ENCODE measurements at places on chromosomes 2 and 18.

DNA sequence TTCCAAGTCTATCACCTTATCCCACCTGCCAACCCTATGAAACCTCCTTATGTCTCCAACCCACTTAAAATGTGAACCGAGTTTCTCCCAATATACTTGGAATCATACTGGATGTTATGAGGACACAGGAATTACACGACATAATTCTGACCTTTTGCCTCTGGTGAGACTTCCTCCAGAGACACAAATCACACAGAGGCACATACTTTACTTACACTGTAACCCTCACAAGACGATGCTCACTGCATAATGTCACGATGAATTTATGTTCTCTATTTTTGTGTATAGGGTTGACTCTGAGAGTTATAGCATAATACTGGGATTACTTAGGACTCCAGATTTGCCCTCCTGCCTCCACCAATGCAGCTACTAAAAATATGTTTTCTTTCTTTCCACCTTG is 28.0 kb upstream of the SETBP1 start:
- no peak for DNase-seq

DNA sequence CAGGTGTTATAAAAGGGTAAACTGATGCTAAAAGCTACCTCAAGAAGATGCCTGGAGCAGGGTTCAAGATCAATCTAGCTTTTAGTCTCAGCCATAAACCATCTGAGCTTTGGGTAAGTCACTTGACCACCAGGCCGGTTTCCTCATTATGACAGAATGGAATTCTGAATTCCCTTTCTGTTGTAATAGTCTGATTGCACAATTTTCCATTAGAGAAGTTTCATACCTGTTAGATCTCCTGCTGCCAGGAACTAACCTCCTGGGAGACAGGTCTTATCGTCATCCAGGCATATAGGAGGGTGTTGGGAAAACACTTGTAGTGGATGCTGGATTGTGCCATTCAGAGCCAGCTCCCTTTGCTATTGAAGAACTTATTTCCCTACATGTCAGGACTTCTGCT is 272.5 kb downstream of the TDRD15 start:
- DNase-seq = no peak

DNA sequence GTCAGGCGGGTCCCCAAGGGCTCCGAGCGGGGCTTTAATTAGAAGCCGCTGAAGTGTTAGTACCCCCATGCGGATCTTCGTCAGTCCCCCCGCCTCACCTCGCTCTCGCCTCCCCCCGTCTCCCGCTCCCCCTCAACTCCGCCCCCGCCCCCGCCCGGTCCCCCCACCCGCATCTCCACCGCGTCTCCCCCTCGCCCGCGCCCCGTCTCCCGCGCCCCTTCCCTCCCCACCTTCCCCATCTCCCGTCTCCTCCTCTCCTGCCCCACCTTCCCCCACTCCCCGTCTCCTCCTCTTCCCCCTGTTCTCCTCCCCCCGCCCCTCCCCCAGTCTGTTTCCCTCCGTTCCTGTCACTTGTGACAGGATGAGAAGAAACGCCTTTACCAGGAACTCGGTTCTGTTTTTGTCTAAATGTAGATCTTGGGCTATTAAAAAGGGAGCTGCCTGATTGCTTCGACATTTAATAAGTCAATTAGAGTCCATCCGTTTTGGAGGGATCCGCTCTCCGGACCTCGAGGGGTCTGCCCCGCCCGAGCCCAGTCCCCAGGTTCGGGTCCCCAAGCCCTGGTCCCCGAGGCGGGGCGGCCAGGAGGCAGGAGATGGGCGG is 969 bp upstream of the ALKAL2 start:
- DNase-seq = no peak

- no peak for DNase-seq
Measured at GRCh38 chr2:62569907-62570841, 64.2 kb upstream of the TMEM17 start.

DNA sequence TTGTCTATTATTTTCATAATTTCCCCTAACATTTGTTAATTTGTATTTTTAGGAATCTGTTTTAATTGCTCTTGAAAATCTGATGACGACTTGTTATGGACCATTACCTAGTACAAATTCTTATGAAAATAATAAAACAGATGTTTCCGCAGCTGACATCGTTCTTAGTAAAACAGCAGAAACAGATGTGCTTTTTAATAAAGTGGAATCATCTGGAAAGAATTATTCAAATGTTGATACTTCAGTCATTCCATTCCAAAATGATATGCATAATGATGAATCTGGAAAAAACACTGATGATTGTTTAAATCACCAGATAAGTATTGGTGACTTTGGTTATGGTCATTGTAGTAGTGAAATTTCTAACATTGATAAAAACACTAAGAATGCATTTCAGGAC is 69.9 kb downstream of the PMS1 start:
- no peak for DNase-seq

- no peak for DNase-seq
Measured at GRCh38 chr18:50956116-50956515, 11.7 kb upstream of the ELAC1 start.

GRCh38 chr2:111171337-111171930 is 50.7 kb downstream of the BCL2L11 start:
- no peak for DNase-seq

DNA sequence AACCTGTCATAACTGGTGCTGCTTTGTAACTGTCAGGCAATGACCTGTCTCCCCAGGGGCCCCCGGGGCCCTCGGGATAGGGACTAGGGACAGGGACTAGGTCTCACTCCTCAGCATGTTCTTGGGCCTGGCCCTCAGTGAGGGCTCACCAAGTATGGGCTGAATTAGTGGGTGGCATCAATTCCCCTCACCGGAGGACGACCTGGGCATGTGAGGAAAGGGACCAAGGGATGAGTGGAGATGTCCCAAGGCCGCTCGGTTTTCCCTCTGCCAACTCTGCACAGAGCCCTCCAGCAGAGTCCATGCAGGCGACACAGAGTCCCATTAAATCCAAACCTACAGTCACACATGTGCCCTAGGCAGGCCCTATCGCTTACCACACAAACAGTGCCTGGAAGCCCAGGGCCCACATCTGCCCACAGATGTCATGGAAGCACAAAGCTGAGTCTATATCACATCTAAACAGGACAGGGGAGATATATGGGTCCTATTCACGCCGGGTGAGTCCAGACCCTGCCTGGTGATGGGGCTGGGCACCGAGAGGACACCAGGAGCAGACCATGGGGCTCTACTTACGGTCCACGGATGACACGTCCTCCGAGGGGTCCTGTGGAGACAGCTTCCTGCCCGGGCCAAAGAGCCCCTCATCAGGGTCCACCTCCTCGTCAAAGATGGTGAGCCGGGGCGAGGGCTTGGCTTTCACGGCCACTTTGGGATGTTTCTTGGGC is 26.6 kb downstream of the HS1BP3 start:
- no peak for DNase-seq

- no peak for DNase-seq
Measured at GRCh38 chr2:121021685-121022084, 263.3 kb downstream of the TFCP2L1 start.

- DNase-seq = no peak
Measured at GRCh38 chr18:6569813-6570212, 155.1 kb upstream of the L3MBTL4 start.

GRCh38 chr2:29001806-29002205 is 20.7 kb downstream of the TOGARAM2 start:
- no peak for DNase-seq

DNA sequence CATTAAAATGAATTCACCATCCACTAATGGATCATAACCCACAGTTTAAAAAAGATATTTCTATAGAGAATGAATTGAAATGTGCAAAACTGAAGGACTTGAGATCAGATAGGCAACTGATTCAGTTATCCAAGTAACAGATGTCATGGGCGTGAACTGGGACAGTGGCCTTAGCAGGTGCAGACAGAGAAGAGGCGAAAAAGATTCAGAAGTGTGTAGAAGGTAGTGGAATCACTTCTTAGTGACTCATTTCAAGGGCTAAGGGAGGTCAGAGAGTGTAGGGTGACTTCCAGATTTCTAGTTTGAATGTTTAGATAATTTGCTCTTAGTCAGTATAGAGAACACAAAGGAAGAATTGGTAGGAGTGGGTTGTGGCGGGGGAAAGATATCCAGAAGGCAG is 79.7 kb downstream of the EHBP1 start:
- no peak for DNase-seq

- no peak for DNase-seq
Measured at GRCh38 chr2:202133200-202133908, 60.3 kb downstream of the KIAA2012 start.

GRCh38 chr18:32042337-32042736 is 23.7 kb downstream of the RNF125 start:
- DNase-seq = peak; percentile 15

DNA sequence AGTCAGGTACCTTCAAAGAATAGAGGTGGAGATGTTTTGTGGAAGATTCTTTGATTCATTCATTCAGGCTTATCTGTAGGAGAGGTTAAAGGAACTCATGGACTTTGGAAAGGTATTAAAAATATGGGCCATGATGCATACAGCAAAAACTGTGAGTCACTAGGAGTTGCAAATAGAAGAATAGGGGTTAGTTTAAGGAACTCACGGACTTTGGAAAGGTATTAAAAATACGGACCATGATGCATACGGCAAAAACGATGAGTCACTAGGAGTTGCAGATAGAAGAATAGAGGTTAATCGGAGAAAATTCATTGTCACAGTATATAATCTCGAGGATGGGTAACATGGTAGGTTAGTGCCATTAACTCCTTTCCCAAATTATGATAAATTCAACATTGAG is 41.2 kb downstream of the SLC9A2 start:
- no peak for DNase-seq

DNA sequence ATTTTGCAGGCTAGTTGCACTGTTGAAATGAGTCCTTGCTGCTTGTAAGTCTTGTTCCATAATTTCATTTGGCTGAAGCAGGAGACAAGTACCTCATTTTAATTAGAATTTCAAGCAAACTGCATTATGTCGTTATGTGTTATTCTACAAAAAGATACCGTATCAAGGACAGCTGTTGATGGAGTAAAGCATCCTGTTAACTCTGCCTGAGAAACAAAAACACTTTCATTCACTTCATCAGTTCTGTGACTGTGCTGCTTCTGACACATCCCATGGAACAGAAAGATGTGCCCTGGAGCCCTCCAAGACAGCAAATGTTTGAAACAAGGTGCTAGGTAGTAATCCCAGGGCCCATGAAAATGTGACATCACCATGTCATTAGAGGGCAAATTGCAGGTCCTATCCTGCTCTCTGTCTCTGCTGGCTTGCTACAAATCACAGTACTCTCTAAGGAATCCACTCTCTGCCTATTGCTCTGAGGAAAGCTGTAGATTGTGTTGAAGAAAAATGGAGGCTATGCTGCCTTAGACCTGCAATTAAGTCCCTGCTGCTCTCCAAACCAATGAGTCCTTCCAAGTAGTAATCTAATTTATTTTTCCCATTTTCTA is 209.7 kb upstream of the PARD3B start:
- no peak for DNase-seq

- DNase-seq = no peak
Measured at GRCh38 chr2:100882645-100883613, 63.0 kb downstream of the NPAS2 start.

DNA sequence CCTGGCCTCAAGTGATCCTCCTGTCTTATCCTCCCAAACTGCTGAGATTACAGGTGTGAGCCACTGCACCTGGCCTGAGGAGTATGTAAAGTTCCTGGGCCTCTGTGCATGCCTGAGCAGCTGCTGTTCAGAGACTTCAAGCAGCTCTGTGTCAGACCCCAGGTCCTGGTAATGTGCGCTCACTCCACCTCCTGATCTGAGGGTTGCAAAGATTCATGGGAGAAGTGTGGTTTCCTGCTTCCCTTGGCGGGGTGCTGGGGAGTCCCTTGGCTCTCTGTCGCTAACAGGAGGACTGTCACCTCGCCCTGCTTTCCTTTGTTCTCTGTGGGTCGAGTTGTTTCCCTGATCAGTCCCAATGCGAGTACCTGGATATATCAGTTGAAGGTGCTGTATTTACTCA is 8.6 kb upstream of the IL36A start:
- no peak for DNase-seq

DNA sequence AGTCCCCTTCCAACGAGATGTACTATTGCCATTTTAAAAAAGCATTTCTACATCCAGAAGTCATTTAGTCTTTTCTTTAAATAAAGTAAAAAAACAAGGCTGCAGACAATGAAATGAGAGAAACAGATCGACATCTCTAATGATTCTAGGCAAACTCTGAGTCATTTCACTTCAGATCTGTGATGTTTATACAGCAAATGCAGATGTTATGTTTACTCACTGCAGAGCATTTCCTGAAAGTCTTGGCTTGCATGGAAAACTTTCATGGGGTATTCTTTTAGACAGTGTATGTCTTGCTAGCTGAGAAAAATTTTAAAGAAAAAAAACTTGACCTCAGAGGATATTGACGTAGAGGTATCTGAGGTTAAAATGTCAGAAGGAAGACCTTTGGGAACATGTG is 797.4 kb downstream of the CNTNAP5 start:
- DNase-seq = no peak

DNA sequence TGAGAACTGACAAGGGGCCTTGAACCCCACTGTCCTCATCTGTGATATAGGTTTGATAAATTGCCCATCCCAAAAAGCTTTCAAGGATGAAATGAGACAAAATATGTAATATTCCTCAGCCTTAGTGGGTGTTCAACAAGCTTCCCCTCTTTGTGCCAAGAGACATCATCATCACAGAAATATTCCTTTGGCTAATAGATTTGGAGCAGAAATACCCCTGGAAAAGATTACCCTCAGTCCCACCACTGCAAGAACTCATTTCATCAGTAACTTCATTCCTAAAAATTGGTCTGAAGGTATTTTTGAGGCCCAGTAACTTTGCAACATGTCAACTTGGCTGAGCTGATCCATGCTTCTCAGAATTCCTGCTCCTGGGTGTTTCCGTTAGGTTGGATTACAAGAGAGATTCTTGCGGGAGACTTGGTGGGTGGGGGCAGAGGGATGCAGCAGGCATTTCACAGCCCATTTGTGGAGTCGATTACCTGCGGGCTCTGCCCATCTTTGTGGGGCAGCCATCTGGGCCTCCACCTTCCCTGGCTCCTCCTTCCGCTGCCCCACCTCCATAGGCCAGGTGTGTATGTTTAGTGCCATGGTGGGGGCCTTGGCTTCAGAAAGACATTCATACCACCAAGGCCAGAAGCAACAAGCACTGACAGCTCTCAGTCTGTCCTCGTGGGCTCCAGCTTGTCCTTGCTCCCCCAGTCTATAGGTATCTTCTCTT is 263.9 kb downstream of the GLI2 start:
- no peak for DNase-seq

- no peak for DNase-seq
Measured at GRCh38 chr2:85429213-85429923, 10.9 kb downstream of the SH2D6 start.

DNA sequence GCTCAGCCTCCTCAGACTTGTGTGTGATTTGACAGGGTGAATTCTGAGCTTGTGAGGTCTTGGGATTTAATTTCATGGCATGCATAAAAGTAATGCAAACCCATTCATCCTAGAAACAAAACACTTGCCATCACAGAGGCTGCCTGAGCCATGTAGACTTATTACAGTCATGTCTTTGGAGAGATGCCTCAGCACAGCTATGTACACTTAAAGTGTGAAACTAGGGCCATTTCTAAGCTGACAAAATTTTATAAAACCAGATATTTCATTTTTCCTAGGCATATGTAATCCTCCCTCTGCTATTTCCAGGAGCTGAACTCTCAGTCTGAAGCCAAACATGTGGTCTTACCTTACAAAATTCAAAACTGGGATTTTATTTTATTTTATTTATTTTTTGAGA is 322.2 kb upstream of the SPHKAP start:
- no peak for DNase-seq

- no peak for DNase-seq
Measured at GRCh38 chr2:79792090-79792489, 279.2 kb downstream of the CTNNA2 start.

GRCh38 chr2:127542231-127542630 is 6.7 kb downstream of the MYO7B start:
- DNase-seq = no peak

GRCh38 chr18:45241271-45241670 is 374.0 kb upstream of the SLC14A2 start:
- no peak for DNase-seq

Measured in NAMALWA (cell line).